ENCODE measurements at places on chromosomes 5 and 9.

DNA sequence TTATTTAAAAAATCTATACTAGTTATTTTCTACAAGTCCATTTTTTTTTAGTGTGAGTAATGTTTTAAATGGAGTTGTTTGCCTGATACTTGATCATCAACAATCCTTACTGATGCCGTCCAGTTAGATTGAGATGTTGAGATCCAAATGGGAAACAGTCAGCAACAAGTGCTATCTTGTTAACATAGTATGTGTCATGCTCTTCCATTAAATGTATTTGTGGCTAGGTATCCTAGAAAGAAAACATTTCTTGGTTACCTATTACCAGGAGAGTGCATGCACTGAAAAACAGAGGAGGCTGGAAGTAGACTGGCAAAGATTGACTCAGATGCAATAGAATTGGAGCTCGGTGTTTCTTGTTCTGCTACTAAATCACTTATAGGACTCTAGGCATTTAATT is 123.4 kb upstream of the MAN2A1 start:
- DNase-seq: no peak

GRCh38 chr5:71011194-71011792 is 13.8 kb downstream of the NAIP start:
- DNase-seq: no peak

- DNase-seq: no peak
Observed at GRCh38 chr5:66645039-66645438, 48.8 kb downstream of the MAST4 start.

- no peak for DNase-seq
Observed at GRCh38 chr5:111453295-111453694, 59.0 kb downstream of the STARD4 start.

DNA sequence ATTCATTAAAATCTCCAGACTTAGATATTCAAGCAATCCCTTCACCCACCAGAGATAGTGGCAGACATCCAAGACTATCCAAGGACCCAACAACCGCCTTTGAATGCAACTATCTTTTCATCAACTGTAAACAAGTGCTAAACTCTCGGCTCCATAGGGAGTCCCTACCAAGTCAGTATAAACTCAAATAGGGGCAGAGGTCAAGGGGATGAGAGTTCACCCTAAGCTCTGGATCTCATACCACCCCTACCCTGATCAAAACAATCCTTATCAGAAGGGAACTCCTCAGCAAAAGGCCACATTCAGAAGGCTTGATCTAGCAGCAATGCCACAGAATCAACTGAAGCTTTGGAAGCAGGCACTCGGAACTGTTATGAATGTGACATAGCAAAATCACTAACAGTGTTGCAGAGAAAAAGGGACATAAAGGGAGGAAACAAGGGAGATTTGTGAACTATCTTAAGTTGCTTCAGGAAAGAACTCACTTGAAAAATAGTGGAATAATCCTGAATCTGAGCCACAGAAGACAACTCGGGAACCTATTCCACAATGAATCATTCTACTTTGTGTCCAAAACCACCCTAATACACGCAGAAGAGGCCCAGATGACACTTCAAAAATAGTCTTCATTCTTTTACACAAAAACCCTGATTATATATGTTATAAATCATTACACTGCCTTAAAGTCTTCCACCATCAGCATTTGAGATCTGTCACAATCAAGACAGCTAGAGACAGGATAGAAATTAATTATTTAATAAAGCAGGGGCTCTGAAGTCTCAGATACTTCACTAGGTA is 49.8 kb downstream of the NR6A1 start:
- DNase-seq: no peak

- no peak for DNase-seq
Observed at GRCh38 chr9:26426551-26427131, 466.0 kb downstream of the CAAP1 start.

- no peak for DNase-seq
Observed at GRCh38 chr9:113692256-113692655, 183.9 kb upstream of the ZNF618 start.

DNA sequence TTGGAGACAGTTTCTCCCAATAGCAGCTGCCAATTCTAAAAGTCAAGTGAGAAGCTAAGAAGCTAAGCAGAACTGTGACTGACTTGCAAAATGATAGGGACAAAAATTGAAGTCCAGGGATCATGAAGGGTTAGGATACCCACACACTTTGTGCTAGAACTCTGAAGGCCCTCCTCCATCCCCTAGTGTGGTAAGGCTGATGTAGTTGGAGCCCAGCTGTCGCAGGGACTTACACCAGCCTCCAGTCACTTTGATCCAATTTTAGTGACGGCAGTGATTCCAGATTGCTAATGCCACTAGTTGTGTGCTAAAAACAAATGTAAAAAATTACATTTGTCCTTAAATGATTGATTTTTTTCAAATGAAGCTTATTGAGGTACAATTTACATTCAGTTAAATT is 742.7 kb upstream of the ZNF608 start:
- no peak for DNase-seq

GRCh38 chr5:143218517-143219170 is 184.8 kb downstream of the NR3C1 start:
- no peak for DNase-seq

DNA sequence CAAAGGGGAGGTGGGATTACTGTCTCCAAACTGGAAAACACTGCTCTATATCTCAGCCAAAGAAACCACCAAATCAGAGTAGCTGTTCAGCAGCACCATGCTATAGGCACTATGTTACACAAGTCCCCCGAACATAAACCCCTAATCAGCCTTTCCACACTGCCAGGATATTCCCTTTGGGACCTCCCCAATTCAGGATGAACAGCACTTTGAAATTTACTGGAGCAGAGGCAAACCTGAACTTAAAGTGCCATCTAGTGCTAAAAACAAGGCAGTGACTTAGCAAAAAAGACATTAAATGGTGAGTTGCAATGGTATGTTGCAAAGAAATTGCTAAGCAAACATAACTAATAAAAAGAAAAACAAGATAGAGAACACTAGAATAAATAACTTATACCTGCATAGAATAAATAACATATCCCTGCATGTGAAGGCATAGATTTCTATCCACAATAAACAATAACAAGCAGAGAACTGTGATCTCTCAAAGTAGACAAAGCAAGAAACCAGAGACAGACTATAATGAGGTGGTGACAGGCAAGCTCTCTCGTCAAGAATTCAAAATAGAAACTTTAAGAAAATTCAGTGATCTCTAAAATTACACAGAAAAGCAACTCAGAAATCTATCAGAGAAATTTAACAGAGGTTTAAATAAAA is 584.4 kb upstream of the ACO1 start:
- DNase-seq: no peak

DNA sequence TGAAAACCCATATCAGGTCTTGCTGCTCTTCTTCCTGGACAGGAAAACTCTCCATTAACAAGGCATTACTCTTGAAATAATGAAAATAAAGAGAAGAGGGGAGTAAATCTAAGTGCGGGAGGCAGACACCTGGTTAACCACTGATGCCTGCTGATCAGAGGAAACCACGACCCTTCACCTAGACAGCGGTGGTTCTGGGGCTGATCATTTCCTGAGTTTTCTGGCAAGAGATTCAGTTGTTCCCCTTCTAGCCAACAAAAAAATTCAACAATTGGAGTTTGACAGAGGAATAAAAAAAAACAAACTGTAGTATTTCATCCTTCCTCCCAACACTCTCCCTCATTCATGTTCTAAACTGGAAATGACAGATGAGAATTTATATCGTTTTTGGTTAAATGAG is 3.0 kb downstream of the RLN2 start:
- no peak for DNase-seq
